ENCODE measurements at places on chromosomes 12 and 14. TPM values are rescaled to one million over a fixed set of nuclear protein-coding genes. Genes with fewer than 3 reads are reported as not detected.

Gene LPAR5
- 0.27 TPM for total RNA-seq

Gene SUDS3
- 43.3 TPM for total RNA-seq

Gene MORN3
- 0.25 TPM for total RNA-seq

Gene TBC1D30
- total RNA-seq, result 0.52 TPM

Gene CISTR
- total RNA-seq, result not detected

Gene BDKRB1
- total RNA-seq, result 1.7 TPM

Gene FAM90A1
- not detected for total RNA-seq

Gene VCPKMT
- 2.1 TPM for total RNA-seq

Gene CHFR
- 33.1 TPM for total RNA-seq

All from M059J (cell line).